ENCODE measurements at places on chromosomes 3 and 15.

GRCh38 chr3:100830931-100831330 lies 121.6 kb downstream of the TFG start:
- no peak for DNase-seq

- DNase-seq: no peak
These were observed 3.8 kb upstream of the SLMAP start for GRCh38 chr3:57752307-57752706.

DNA sequence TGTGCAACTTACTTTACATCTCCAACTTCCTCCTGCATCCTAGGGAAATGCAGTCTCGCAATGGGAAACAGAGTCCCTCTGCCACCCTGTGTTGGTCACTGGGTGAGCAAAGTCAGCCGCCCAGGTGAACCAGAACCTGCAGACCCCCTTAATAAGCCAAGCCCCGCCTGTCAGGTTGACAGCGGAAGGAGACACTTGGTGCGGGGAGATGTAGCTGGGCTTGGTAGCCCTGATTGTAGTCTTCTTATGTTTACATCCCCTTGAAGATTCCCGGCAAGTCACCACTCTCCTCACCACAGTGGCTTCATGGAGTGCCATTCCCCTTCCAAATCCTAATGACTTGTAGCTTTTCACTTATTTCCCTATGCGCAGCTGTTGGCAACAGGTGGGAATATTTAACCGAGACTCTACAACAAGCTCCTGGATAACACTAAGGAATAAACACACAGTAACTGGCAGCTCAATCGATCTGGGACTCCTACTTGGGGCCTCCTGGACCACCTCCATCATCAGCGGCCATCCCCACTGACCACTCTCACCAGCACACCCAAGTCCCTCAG lies 17.7 kb upstream of the CLSTN2 start:
- DNase-seq: no peak

DNA sequence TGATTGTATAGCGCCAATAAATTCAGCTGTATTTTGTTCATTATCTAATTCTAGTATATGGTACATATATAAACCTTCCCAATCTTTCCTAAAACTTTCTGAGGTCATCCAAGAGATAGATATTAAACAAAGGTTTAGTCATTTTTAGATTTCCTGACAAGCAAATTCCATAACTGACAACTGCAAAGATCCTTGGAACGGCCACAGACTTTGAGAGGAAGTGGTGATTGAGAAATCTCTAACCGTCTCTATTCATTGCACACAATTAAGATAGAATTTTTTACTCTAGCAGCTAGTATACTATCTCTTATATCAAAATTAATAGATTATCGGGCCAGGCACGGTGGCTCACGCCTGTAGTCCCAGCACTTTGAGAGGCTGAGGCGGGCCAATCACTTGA lies 4.7 kb downstream of the CSNK1G1 start:
- no peak for DNase-seq

- no peak for DNase-seq
These were observed 1229.1 kb downstream of the ROBO2 start for GRCh38 chr3:78268716-78269668.

GRCh38 chr15:77180270-77180669 lies 109.4 kb upstream of the TSPAN3 start:
- DNase-seq: no peak

DNA sequence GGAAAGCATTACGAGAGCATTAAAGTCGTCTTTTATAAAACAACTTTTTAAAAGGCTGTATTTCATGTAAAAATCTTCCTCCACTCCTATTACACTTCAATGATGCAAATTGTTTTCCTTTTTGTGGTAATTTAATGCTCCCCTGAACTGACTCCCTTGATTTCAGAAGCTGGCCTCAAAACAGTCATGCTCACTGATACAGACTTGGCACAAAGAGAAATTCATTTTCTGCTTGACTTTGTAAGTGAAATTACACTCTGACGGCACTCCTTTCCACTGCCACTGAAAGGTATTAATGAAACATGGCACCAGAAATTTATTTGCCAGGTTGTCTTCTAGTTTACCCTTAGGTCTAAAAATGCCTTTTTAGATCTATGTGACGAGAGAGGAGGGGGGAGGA lies 215.5 kb downstream of the LRRC3B start:
- DNase-seq: no peak

DNA sequence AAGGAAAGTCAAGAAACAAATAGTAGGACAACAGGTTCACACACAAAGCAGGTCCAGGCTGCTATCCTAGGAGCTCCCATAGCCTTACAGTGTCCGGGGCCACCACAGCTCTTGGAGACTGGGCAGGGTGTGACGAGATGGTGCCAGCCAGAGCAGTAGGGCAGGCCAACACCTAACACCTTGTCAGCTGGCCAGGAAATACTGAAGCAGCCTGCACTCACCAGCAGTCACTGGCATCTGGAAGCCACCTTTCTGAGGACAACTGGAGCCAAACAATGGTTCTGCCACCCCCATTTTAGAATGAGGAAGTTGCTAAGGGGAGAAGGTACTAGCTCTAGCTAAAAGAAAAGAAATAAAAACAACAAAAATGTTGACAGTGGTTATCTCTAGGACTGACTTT lies 47.2 kb downstream of the CCDC12 start:
- DNase-seq: no peak

DNA sequence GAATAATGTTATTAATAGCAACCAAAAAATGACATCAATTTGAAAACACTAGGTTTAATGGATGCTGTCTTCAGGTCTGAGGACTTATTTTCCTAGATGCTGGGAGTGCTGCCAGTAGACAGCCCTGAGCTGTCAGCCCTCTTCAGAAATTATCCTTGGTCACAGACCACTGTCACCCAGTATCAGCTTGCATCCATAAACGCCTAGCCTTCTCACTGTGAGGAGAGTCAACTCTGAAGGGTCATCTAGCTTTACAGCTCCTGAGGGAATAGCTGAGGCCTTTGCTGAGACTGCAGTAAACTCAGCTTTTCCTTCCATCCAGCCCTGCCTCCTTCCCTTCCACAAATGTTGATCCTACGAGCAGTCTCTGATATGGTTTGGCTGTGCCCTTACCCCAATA lies 19.4 kb upstream of the MNS1 start:
- no peak for DNase-seq

GRCh38 chr3:52831500-52832301 lies 1.2 kb upstream of the ITIH4 start:
- DNase-seq: no peak

DNA sequence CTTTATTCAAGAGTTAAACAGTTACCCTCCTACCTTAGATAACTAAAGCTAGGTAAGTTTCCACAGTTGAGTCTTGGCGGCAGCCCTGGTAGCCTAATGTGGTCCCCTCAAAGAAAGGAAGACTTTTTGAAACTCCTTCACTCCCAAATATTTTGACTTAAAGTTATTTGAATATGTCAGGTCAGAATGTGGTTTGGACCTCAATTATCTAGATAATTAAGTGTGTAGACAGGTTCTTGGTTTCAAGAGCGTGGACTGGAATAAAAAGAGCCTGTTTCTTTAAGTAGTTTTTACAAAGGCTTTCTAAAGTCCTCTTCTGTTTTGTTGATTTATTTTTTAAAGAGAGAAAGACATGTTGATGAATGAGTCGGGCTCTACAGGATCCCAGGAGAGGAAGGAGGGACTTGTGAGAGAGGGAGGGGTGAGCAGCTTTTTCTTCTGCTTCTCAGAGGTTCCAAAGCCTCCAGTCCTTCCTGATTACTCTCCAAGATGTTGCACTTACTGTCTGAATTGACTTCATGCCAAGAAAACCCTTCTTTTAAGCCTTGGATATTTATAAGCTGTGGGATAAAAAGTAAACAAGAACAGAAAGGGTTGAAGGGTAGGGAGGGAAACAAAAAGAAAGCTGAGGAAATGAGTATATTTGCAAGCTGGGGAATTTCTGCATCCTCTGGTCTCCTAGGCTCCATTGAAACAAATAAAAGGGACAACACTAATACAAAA lies 457.4 kb downstream of the IGSF11 start:
- no peak for DNase-seq

- no peak for DNase-seq
These were observed 28.6 kb downstream of the SOX14 start for GRCh38 chr3:137792626-137793271.

GRCh38 chr3:158347966-158348365 lies 223.0 kb upstream of the MLF1 start:
- no peak for DNase-seq

GRCh38 chr15:81297603-81298575 lies 26.1 kb downstream of the STARD5 start:
- DNase-seq: no peak

- no peak for DNase-seq
These were observed 3.7 kb upstream of the TF start for GRCh38 chr3:133742351-133743091.

DNA sequence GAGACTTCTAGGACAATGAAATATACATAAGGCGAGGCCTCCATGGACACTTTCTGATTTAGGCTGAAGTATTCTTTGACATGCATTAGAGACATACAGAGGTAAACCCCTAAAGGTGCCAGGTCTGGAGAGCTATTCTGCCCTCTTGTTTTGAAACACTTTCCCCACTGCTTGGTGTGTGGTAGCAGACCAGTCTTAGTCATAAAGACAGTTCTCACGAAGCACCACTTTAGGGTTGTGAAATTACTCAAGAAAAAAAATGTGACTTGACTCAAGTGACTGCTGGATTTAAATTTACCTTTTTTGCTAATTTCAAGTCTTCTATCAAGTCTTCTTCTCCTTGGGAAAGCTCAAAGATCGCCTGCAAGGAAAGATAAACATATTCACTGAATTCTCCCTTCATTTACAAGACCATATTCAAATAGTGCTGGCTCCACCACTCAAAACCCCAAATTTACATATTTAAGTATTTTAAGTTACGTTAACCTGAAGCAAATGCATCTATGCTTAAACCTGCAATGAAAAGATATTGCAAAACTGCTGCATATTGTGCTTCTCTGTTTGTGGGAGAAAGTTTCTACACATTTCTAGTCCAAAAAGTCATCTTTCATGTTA lies 48.4 kb downstream of the ARHGEF3 start:
- DNase-seq: no peak

GRCh38 chr15:58726867-58727266 lies 22.6 kb downstream of the ADAM10 start:
- DNase-seq: no peak

- DNase-seq: no peak
These were observed 25.2 kb upstream of the TSPAN3 start for GRCh38 chr15:77096138-77096537.

DNA sequence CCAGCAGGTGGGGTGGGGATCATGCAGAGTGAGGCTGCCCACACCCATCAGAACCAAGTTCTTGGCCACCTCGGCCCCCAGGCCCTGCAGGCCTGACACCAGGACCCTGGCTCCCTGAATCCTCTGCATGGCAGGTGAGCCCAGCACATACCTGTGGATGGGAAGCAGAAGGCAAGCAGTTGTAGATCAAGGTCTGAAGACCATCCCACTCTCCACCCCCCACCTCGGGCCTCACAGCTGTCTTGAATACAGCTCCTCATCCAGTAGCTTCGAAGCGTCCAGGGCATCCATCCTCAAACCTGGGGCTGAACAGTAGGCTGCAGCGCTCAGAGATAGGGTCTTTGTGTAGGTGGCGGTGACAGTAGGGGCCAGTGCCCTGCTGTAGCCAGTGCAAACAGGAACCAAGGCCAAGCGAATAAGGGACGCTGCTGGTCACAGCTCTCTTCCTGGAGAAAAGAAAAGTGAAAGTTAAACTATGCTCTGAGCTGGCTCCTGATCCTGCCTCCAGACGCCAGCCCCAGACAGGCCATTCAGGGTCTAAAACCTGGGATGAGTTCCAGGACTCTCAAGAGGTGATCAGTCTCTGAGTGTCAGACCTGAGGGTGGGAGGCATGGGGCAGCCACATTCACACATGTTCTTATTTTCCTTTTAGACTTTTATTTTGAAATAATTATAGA lies at the start of gene UBA7:
TSS of gene UBA7 (minus strand) at position 457 of the 678 bp plus-strand sequence. CDS start at position 291, 166 bp downstream.
- no peak for DNase-seq

DNA sequence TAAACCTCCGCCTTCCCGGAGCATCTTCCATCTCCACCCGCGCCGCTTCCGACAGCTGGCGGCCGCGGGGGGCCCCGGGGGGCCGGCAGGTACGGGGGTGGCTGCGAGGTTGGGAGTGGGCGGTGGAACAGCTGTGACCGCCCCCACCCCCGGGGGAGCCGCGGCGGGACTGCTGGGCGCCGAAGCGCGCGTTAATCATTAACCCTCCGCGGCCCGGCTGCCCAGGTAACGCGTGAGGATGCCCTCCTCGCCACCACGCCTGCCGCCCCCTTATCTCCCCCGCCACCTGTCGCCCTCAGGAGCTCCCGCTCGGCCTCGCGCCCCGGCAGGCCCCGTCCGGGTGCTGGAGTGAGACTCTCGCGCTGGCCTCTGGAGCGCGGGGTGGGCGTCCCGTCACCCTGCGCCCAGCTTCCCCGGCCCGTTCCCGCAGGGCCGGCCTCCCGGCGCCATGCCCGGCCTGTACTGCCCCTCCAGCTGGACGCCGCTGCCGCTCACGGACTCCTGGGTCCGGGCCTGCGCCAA lies 757 bp downstream of the VWA5B2 start:
- peak; percentile 31 for DNase-seq

- no peak for DNase-seq
These were observed 1092.2 kb upstream of the CFAP20DC start for GRCh38 chr3:60142009-60142408.

DNA sequence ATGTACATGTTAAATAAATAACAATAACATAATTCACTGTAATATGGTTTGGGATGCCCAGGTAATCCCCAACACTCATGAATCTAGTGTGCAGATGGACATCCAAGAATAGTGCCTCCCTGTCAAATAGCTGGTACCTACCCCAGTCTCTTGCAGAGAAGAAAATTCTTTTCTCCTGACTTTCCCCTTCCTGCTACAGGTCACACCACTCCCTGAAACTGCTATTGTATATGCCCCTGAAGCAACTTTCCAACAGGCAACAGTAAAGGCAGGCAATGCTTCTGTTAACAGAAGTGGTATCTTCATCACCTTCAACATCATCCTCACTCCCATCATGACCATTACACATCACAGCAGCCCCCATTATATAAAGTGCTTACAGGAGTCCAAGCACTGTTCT lies 431.6 kb downstream of the MAGI1 start:
- no peak for DNase-seq

DNA sequence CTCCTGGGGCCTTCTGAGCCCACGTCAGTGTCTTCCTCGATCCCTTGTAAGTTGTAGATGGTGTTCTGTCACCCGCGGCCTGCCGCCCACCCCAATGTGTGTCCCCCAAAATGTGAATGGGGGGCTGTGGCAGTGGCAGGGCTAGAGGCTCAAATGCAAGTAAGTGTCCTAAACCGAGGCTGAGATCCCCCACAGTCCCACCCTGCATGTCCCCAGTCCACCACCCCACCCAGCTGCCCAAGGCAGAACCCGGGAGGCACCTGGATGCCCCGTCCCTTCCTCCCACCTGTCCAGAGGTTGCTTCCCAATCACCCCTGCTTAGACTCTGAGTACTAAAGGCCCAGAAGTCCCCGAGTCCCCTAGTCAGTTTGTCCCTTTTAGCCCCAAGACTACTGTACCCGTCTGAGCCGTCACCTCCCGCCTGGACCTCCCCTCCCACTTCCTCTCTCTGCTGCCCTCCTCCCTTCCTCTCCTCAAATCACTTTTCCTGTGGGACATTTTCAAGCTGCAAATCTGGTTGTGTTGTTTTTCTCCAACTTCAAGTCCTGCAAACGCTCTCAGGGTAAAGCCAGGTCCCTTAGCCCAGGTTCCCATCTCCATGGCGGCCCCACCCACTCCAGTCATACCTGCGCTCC lies 11.8 kb upstream of the PLXND1 start:
- DNase-seq: no peak

All from activated CD8-positive, alpha-beta memory T cell treated with anti-CD3 and anti-CD28 coated beads, Interleukin-2, amount 50 U/mL, for 4 hours (primary cell).